Ascending aorta (tissue), 2 donors: ENCODE measurements at places on chromosomes 3 and 15.

DNA sequence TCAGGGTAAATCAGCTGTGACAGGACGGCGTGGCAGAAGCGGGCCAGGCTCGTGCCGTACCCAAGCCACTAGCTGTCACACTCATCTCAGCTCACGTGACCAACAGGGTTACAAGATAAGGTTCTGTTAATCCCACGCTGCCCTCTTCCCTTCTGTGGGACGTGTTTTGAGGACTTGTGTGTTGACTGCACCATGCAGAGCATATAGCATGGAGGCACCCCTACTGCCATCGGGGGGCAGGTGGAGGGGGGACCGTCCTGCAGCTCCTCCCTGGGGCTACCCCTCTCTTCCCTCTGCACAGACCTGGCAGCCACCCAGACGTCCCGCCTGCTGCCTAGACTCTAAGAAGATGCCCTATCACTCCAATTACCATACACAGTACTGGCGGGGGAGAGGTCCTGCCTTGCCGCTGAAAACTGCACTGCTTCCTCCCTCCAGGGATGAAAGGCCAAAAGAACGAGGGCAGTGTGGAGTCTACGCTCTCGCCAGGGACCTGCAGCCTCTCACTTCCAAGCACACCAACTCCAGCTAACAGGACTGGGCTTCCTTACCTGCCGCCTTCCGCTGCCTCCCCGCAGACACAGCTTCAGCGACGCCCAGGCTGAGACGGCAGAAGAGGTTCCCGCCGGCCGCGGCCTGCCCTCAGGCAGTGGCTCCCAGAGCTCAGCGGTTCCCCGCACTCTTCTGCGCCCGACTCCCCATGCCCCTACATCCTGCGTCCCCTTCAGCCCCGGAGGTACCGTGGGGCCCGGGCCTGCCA is at the start of gene TNK2:
TSS of gene TNK2 (minus strand) at position 618 of the 760 bp plus-strand sequence. CDS start 19,963 bp downstream, outside the sequence.
- no peak for DNase-seq

- DNase-seq = peak; percentile 24
Observed at GRCh38 chr3:33439546-33440327, 468 bp downstream of the UBP1 start.

DNA sequence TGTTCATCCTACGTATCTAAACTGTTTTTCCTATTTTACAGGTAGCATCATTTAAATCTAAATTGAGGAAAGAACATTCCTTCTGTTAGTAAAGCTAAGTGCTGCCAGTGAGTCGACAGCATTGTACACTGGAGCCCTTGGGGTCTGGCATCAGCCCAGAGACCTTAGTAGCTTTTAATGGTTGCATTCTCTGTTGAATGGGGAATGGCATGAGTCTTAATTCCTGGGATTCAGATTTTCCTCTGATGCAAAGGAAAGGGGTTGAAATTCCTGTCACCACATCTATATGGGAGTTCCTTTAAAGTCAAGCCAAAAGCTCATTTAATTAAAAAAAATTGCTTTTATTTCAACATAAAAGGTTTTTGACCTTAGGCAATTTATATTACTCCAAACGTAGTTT is 148.4 kb upstream of the GBE1 start:
- DNase-seq = no peak

DNA sequence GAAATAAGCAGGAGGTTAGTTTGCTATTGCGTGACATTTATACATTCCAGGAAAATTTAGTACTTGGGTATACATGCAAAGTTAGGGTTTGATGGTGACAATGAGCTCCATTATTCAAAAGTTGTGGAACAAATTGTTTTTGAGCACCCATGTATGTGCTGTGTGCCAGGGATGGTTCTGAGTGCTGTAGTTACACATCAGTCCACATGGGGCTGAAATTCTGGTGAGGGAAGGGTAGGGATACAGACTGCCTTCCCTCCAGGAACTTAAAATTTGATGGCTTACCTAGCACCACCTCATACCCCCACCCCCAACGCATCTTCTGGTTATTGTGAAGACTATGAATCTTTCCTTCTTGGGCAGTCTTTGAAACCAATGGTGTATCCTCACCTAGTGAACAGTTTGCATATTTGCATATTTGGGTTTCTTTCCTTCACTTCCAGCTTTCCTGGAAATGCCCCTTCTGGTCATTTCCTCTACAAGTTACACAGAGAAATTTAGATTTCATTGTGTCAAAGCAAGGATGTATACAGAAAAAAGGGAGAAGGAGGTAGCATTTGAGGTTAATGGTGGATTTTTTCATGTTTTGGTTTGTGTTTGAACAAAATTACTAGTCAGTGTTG is 222.0 kb upstream of the IL12A start:
- DNase-seq = peak; percentile 75
